GM23338 (cell line): ENCODE measurements at places on chromosomes 1 and 21. TPM values are rescaled to one million over a fixed set of nuclear protein-coding genes. Genes with fewer than 3 reads are reported as not detected.

The LEMD1 gene
- 10.7 and 14.7 TPM in 2 replicates for total RNA-seq

The RBM11 gene
- 6.8 and 8.3 TPM in 2 replicates for total RNA-seq

The TMEM201 gene
- total RNA-seq = 24.5 and 27.2 TPM in 2 replicates

The TXNIP gene
- total RNA-seq = 29.1 and 31.5 TPM in 2 replicates

The CRNN gene
- total RNA-seq = not detected in 2 replicates
